8988T (cell line): ENCODE measurements at places on chromosomes 1 and 21.
A peak's percentile ranks its signal among the peaks of the same experiment; 100 is the strongest.

DNA sequence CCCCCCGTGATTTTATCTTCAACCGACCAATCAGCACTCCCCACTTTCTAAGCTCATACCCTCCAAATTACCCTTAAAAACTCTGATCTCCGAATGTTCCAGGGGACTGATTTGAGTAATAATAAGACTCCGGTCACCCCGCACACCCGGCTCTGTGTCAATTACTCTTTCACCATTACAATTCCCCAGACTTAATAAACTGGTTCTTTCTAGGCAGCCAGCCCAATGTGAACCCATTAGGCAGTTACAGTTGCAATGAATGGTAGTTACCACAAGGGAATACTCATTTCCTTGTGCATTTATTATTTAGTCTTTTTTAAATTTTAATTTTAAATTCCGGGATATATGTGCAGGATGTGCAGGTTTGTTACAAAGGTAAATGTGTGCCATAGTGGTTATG, 177.9 kb downstream of the HFM1 start:
- no peak for DNase-seq

DNA sequence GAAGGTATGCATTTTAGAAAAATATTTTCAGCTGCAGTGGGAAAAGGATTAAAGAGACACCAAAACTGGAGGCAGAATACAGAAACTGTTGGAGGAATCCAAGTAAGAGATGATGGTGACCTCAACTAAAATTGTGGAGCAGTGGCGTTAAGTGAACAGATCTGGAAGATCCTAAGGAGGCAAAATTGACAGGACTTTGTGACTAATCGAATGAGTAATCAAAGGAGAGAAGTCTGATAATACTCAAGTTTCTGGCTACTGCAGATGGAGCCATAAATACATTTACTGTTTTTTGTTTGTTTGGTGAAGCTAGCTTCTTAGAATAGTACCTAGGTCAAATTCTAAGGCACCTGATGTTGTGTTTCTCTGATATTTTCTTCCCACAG, 3.1 kb downstream of the CTBS start:
- no peak for DNase-seq

DNA sequence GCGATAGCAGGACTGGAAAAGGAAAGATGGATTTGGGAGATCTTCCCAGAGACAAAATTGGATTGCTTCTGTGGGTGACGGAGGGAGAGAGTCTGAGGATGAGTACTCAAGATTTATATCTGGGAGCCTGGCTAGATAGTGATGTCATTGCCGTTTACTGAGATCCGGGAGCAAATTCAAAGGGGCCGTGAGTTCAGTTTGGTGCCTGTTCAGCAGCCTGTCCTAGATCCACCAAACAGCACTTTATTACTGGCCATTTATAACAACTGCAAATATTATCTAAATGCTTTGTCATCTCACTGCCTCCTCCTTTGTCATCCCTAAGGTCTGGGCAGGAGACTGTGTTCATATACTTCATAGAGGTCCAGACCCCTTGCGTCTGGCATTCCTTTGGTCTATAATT, 29.2 kb downstream of the MAPKAPK2 start:
- no peak for DNase-seq

GRCh38 chr1:233246965-233247364, 48.6 kb downstream of the PCNX2 start:
- no peak for DNase-seq

DNA sequence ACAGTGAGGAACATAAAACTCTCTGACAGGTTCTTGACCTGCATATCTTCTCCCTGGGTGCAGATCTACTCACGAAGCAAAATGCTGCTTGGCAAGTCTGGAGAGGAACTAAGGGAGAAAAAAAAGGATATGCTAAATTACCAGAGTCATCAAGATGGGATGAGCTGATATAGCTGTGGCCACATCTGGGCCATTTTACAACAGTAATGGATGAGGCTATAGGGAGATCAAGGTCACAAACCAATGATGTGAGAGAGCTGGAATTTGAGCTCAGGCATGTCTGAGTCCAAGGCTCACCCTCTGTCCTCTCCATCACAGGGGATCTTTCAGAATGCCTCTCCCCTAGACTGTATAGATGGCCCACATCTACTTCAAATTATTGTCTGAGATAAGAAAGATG, 26.2 kb downstream of the ZMYND12 start:
- DNase-seq: no peak

GRCh38 chr1:238982736-238983135, 403.6 kb upstream of the CHRM3 start:
- DNase-seq: no peak

DNA sequence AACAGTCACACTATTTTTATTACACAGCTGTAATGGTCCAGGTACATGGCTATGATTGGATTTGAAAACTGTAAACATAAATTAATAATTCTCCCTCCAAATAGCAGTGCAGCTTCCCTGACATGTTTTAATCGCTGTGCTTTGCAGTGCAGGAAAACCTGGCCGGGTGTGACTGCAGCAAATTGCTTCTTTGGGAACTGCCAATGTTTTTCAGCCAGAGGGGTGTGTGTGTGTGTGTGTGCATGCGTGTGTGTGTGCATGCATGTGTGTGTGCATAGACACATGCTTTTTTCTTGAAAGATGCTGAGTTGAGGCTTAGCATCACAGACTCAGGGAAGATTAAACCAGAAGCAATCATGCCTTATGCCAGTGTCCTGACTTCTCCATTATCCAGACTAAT, 231.2 kb downstream of the PRDM2 start:
- no peak for DNase-seq

GRCh38 chr1:155226188-155226909, 17.9 kb downstream of the MTX1 start:
- no peak for DNase-seq

- no peak for DNase-seq
These were observed 21.8 kb upstream of the SPOCD1 start for GRCh38 chr1:31837451-31838158.

DNA sequence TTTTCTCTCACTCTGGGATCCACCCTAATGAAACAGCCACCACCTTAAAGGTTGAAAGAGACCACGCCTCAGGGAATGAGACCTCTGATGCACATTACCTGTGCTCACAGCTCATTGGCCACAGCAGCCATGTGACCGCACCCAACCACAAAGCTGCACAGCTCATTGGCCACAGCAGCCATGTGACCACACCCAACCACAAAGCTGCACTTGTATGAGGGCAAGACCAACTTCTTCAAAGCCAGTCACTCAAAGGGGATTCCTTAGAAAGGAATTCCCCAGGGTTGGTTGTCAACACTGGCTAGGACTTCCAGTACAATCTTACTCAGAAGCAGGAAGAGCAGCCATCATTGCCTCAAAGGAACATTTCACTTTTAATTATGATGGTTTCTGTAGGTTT, 43.6 kb upstream of the PDE9A start:
- DNase-seq: no peak

DNA sequence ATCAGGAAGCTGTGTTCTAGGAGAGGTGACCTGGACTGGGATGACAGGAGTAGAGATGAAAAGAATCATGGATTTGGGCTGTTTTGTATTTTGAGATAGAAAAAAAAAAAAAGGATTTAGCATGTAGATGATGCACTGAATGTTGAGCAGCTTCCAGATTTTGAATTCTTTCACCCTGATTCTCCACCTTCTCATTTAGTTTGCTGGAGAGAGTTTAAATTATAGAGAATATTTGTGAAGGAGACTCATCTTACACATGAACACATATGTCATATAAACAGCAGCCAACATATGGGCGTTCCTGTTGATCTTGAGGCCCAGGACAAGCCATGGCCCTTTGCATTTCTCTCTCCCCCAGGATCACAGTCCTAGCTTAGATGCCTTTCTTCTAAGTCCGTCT, 7.4 kb downstream of the RPTN start:
- no peak for DNase-seq

DNA sequence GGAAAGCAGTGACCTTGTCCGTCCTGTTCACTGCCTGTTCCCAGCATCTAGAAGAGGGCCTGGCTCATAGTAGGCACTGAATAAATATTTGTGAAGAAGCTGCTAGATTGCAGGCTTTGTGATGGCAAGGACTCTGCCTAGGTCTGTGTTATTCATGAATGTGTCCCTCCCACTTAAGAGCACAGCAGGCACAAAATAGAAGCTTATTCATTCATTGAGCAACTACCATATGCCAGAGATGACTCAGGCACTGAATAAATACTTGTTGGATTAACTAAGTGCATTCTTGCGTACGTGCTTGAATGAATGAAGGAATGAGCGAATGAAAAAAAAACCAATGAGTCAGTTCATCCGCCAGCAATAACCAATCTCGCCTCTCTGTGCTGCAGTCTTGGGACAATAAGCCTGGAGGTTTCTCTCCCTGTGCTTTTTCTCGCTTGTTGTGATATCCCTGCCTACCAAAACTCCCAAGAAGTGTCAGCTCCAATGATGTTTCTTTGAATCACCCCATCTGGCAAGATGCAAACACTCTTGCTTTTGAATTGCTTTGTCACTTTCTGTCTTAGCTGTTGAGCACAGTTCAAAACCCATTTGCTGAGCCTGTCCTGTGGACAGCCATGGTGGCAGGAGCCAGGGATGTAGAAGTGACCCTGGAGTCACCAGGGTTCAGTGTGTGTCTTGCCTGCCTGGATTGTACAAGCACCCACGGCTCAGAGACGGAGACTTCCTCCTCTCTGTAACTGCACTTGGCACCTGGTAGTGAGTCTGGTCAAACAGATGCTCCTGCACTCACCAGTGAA, 143.9 kb downstream of the KAZN start:
- DNase-seq: no peak

DNA sequence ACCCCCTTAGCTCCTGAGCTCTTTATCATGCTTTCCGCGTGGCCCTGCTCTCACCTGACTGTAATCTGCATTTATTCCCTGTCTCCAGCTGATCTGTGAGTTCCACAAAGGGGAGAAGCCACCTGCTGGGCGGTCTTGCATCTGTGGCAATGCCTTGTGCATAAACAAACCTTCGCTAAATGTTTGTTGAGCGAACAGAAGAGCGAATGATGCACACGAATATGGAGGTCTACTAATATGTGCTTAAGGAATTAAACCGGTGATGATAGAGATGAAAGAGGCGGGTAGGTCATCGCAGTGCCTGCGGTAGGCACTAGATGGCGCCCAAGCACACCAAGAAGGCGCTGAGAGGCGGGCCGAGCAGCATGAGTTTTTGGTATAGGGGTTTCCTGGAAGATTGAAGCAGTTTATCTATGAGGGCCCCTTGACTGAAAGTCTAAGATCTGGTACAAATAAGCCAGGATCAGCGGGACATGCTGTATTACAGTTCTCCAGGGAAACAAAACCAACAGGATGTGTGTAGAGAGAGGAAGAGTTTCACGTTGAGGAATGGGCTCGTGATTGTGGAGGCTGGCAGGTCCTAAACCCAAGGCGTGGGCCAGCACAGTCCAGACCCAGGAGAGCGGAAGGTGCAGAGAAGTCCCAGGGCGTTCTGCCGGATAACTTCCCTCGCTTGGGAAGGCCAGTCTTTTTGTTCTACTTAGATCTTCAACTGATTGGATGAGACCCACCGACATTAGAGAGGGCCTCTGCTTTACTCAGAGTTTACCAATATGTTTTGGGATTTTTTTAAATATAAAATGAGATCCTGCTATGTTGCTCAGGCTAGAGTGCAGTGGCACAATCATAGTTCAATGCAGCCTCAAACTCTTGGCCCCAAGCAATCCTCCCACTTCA, 34.7 kb downstream of the TOMM20 start:
- DNase-seq: peak; percentile 58

GRCh38 chr1:3407021-3407420, 47.4 kb upstream of the ARHGEF16 start:
- no peak for DNase-seq

DNA sequence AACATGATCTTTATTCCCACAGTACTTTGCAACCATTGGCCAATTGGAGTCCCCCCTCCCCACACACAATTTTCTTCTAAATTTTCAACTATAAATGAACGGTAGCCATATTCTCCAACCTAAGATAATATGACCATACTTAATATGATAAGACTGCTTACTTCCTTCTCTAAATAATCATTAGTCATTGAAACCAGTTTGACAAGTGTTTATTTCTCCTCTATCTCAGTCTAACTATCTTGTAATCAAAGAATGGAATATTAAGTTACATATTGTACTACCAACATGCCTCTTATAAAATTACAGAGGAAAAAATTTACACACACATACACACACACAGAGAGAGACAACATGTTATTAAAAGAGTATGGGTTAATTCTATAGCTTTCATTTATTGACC, 567.4 kb upstream of the TMPRSS15 start:
- no peak for DNase-seq

GRCh38 chr1:204695692-204696091, 10.2 kb upstream of the LRRN2 start:
- no peak for DNase-seq

GRCh38 chr1:182147136-182147820, 85.8 kb upstream of the ZNF648 start:
- DNase-seq: no peak

GRCh38 chr1:216186141-216186540, 237.1 kb downstream of the USH2A start:
- no peak for DNase-seq

DNA sequence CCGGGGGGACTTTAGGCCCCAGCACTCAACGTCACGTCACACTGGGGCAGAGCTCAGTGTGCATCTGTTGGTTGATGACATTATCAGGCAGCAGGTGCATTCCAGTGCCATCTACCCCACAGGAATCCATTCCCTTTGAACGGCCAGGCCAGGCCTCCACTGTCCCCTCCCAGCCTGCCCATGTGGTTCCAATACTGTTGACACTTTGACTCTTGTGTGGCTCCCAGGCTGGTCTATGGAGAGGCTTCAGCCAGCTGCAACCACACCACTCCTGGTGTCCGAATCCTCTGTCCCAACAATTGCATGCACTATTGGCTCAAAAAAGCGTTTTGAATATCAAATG, 92.0 kb upstream of the SIM2 start:
- DNase-seq: no peak

DNA sequence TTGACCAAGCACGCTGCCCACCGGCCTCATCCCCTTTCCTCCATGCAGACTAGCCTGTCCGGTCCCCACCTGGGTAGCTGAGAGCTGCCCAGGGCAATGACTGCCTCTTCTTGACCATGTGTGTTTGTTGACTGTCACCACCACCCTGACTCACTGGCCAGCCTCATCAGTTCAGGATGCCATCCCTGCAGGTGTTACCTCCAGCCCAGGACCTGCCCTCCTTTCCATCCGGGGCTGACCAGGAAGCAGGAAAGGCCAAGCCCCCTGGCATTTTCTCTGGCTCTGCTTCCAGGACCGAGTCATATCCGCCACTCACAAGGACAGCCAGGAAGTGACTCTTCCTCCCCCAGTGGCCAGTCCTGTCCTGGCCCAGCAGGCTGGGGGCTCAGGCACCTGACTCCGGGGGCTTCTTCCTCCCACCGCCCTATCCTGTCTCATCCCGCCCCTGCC, 17.1 kb downstream of the EPHA2 start:
- DNase-seq: peak; percentile 83

GRCh38 chr1:23779826-23780371, 1.7 kb downstream of the PITHD1 start:
- no peak for DNase-seq

- no peak for DNase-seq
These were observed 18.1 kb downstream of the VASH2 start for GRCh38 chr1:212968368-212968863.

DNA sequence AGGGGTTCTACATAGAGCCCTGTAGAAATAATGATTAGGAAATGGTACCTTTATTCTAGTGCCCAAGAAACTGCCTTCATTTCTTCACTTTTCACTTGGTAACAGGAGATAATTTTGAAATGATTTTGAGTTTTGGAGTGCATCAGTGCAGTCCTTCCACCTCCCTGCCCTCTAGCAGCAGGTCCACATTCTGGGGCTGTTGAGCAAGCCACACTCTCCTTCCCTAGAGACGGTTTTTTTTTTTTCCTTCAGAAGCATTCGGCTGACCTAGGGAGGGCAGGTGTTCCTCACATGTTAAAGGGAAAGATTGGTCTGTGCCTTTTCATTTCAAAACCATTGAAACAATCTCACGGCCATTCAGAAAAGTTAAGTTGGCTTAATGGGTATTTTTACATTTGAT, 39.8 kb downstream of the SLC37A1 start:
- DNase-seq: peak; percentile 34
